Thoracic aorta (tissue), 2 donors: ENCODE measurements at places on chromosomes 2 and 18.

DNA sequence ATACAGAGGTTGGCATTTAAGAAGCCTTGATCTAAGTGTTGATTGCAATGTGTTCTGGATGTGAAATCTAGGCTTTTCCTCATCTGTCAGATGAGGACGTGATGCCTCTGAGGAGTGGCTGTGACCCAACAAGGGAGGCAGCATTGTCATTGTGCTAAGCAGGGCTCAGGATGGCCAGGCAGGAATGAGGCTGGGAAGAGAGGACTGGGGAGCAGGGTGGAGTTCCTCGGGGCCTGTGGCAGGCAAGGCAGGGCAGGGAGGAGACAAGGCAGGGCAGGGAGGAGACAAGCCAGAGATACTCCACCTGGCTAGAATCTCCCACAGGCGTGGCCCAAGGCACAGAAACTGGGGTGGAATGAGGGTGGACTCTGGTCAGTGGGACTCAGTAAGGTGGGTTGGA is 116.6 kb downstream of the RPIA start:
- no peak for DNase-seq

DNA sequence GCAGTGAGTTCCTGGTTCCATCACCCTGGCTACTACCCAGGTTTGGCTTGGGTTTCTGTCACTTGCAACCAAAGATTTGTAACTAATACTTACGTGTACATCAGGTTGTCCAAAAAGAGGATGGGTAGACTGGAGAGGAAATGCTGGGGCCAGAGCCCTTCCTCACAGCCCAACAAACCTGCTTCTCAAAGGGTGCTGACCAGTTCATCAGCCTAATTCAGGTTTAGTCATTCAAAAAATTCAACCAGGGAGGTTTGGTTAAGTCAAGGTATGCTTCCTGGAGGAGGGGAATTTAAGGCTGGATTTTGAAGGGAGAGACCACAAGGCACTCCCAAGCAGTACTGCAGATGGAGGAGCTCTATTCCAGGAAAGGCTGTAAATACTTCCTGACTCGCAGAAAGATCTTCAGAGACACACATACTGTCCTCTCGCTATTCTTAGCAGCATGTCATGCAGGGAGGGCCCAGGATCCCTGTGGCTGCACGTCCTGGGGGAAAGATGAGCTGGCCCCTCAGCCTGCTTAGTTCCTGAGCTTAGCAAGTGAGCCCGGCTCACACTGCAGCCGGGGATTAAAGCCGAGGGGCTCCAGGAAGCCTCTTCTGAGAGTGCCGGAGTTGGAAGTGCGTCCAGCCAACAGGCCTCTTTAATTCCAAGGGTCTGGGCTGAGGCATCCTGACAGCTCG is 40.0 kb upstream of the BIN1 start:
- DNase-seq, result no peak

- no peak for DNase-seq
These were observed 11.3 kb upstream of the CIB4 start for GRCh38 chr2:26652361-26653041.

DNA sequence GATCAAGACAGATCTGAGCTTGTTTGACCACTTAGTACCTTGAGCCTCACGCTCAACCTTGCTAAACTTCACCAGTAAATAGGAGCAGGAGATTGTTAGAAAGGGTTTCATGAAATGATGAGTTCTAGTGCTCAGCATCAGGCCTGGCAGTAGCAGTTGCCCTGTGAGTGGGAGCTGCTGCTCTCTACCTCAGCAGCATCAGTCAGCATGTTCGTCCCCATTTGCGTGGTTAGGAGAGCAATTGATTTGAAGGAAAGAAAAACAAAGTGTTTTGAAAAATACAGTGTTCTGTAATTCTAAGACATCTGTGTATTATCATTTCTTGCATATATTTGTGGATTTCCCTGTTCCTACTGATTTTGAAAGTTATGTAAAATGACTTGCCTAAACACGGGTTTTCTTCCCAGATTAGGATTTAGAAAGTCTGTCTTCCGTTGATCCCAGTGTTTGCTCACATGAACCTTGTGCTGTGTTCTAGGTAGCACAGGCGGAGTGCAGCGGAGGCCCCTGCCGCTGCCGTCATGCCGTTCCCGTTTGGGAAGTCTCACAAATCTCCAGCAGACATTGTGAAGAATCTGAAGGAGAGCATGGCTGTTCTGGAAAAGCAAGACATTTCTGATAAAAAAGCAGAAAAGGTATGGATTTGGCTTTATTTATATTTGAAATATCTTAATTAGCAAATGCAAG is 47.0 kb downstream of the CAB39 start:
- DNase-seq, result no peak

DNA sequence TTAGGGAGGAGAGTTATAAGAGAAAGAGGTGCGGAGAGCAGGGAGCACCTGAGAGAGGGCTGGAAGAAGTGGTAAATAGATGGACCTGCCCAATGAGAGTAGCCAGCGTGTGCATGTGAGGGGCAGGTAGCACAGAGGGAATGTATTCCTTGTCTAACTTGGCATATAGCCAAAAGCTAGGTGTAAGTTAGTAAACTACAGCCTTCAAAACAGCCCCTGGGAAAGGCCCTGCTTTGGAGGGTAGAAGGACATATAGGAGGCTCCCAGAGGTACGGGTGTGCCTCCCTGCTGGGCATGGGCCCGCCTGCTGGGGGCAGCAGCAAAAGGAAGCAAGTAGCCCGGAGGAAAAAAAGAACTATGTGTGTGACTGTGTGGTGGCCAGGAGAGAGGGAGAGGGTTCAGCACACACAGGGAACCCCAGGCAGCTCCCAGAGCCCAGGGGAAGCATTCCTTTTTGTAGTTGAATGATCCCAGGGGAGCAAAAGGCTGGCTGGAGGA is 48.0 kb downstream of the TCF7L1 start:
- no peak for DNase-seq

DNA sequence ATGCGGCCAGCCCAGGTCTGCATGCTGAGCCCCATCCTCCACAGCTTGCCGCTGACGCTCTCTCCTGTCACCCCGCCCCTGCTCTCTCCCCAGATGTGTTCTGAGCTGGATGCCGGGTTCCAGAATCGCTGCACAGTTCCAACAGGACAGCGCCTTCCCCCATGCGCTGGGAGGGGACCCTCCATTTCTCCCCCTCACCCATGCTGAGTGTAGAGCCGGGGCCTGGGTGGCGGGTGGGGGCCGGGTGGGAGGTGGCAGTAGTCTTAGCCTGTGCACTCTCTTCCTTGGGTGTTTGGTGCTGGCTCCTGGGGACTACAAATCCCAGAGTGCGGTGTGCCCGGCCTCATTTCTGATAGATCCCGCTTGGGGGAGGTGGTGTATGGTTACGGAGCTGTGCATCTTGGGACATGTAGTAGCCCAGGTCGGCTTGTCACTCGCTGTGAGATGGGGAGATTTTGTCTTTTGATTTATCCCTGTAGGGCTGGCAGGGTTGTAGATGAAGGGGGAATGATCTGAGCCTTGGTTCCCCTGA is 6.8 kb downstream of the DNAJB2 start:
- no peak for DNase-seq
